ENCODE measurements at places on chromosomes 16 and 17.

- DNase-seq, result no peak
Observed at GRCh38 chr17:73064084-73064938, 28.2 kb downstream of the SLC39A11 start.

DNA sequence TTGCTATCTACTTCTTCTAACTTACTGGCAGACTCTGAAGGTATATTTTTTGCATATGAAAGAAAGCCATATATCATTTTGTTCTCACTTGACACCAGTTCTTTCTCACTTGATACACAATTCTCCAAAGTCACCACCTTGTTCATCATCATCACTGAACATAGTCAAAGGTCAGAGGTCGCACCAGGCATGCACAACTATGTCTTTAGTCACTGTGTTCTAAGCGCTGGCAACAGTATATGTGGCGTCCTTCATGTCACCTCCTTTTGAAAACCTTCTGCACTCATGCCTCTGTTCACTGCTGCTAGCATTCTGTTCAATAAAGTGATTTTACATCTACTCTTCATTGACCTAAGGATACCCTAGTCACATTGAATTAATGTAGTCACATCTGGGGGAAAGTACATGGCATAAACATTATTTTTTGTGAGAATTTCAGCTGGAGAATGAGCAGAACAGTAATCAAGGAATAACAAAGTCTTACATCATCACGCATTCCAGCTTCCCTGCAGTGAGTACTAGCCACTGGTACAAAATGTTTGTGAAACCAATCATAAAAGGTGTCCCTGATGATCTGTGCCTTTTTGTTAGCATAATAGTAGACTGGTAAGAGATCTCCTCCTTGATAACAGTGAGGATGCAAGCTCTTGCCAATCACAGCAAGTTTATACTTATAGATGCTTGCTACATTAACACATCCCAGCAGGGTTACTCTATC lies 20.5 kb upstream of the TBX4 start:
- DNase-seq, result peak; percentile 53

GRCh38 chr16:69301861-69302260 lies 9.3 kb upstream of the VPS4A start:
- no peak for DNase-seq

DNA sequence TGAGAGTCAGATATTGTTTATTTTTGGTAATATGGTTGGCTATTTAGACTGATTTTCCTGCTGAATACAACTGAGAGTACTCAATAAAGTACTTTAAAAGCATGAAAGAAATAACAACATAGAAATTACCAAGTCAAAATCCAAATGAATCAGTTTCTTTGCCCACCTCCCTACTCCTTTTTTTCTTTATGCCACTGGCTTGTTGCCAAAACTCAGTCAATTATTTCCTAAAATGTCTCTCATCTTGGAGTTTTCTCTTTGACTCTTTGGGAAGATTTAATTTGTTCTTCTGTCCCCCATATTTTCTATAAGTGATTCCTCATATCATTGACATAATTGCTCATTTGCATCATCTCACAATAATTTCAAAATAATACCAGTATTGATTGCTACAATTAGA lies 2.6 kb upstream of the OMG start:
- no peak for DNase-seq

DNA sequence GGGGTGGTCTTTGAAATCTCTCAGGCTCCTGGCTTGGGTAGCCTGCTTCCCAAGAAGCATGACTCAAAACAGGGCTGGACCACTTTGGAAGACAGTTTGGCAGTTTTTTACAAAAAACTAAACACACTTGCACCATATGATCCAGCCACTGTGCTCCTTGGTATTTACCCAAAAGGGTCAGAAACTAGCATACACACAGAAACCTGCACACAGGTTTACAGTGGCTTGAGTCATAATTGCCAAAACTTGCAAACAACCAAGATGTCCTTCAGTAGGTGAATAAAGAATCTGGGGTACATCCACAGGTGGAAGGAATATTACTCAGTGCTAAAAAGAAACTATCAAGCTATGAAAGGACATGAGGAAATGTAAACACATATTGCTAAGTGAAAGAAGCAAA lies 323.2 kb upstream of the CDH5 start:
- no peak for DNase-seq

- no peak for DNase-seq
Observed at GRCh38 chr17:1109606-1110540, 69.9 kb downstream of the ABR start.

DNA sequence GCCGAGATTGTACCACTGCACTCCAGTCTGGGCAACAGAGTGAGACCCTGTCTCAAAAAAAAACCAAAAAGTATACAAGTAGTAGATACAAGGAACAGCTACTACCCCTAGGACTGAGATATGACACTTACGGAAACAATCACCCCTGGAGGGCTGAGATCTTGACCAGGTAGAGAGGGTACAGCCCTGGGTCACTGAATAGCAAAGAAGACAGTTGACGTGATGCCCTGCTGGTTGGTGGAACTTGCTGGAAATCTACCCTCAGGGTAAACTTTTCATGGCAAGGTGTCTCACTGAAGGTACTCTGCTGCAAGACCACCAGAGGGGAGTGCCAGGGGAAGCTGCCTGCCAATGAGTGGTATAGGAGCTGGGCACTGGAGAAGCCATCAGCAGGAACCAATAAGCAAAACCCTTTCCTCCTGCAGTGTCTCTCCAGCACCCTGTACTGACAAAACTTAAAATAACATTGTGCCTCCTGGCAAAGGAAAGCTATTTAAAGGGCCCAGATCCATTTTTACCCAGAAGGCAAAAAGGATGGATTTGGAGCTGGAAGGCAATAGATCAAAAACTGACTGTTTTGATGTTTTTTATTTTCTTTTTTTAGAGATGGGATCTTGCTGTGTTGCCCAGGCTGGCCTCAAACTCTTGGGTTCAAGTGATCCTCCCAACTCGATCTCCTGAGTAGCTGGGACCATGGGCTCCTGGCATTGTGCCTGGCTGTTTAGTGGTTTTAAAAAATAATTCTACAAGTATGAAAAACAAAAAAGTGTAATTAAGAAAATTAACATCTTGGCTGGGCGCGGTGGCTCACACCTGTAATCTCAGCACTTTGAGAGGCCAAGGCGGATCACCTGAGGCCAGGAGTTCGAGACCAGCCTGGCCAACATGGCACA lies 11.3 kb upstream of the PDXDC1 start:
- DNase-seq, result no peak

DNA sequence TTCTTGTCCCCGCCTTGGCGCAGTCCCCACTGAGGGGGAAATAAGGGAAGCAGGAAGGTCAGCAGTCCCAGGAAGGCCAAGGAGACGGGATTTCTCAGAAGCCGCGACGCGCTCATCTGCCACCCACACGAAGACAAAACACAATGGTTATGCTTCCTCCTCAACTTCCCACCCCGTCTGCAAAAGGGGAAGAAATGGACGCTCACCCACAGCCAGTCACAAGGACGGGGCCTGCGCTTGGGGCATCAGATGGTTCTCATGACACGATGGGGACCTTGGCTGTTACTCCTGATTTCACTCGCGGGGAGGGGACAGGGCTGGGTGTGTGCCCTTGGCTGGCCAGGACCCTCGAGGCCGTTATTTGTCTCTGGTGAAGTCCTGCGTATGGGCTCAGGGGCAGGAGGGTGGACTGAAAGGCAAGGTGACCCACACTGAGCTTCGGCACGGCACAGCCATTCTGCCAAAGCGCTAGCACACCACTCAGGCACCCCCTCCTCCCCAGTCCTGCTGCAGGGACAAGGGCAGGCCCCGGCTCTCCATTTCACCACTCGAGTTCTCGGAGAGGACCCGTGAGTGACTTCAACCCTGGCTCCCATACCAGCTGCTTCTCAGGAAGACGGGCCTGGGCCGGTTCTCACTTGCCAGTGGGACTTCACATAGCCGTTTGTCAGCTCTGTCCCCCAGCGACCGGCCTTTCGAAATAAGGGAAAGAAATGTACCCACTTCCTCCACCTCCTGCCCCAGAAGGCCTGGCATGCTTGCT lies 84.5 kb downstream of the ABR start:
- no peak for DNase-seq

DNA sequence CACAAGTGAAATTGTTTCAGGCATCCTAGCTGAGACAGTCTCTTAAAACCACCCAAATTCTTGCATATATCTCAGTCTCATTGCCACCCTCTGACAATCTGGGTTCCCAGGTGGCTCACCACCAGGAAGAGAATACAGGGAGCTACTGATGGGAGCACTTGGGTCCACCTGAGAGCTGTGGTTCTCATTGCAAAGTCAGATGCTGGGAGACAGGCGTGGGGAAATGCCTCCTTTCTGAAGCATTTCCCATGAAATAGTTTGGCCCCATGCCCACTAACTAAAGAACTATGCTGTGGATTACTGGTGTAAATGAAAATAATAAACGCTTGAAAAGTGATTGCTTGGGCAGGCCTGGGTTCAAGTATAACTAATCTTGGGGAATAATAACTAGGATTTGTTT lies 70.3 kb downstream of the CMC2 start:
- peak; percentile 76 for DNase-seq

- DNase-seq, result no peak
Observed at GRCh38 chr16:49472598-49472997, 99.0 kb downstream of the C16orf78 start.

DNA sequence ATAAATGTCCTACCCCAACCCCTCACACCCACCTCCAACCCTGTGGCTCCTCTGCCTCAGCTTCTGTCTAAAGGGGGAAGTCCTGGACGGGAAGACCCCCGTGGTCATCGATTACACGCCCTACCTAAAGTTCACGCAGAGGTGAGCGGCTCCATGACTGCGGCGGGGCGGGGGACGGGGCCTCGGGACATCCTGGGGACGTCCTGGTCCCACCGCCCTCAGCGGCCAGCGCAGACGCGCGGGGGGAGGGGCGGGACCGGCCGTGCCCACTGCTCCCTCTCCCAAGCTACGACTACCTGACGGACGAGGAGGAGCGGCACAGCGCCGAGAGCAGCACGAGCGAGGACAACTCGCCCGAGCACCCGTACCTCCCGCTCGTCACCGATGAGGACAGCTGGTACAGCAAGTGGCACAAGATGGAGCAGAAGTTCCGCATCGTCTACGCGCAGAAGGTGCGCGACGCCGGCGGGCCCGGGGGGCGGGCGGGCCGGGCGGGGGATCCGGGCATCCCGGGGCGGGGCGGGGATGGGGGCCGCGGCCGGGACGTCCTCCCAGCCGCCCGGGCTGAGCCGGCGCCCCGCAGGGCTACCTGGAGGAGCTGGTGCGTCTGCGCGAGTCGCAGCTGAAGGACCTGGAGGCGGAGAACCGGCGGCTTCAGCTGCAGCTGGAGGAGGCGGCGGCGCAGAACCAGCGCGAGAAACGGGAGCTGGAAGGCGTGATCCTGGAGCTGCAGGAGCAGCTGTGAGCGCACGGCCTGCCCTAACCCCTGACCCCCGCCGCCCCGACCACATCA lies 6.7 kb downstream of the RUNDC3A start:
- no peak for DNase-seq

- peak; percentile 25 for DNase-seq
Observed at GRCh38 chr17:1783271-1783670, 21.4 kb downstream of the SERPINF1 start.

GRCh38 chr17:37109731-37110710 lies 161.3 kb downstream of the AATF start:
- DNase-seq, result no peak

DNA sequence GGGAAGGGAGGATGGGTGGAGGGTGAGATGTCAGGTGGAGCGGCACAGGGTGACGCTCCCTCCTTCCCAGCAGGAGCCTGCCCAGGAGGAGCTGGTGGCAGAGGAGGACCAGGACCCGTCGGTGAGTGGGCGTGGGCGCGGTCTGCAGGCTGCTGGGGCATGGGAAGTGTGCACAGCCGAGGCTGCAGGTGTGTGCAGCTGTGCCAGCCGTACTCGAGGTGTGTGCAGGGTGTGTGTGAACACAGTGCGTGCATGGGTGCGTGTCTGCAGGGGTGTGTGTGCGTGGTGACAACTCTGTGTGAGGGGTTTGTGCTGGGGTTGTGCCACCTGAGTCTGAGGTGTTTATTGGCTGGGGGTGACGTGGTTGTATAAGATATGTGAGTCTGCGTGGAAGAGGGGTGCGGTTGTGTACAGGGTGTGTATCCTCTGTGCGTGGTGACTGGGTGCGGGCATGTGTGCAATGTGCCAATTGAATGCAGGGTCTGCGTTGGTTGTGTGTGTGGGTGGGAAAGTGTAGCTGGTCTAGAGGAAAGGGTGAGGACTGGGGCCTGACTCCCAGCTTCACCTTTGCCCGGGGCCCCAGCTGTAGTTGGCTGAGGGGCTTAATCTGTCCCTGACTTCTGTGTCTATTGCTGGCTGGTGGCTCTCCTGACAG lies 670 bp downstream of the TNFSF12 start:
- no peak for DNase-seq

GRCh38 chr17:63001689-63002394 lies 35.8 kb downstream of the TANC2 start:
- DNase-seq, result no peak

DNA sequence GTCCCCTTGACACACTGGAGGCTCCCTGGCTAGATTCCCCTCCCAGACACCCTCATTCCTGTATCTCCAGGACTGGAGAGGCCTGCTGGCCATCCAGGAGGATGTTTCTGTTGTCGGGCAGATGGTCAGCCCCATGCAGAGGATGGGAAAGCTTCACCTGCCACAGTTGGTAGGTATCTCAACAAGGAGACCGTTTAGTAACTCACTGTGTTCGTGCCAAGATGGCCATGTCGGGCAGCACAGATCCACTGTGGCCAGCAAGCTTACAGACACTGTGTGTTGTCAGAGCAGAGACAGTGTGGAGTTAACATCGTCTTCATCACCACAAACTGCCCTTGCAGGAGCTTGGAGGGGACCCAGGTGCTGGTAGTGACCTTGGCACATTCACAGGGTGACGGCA lies 390.9 kb downstream of the SEC14L1 start:
- no peak for DNase-seq

DNA sequence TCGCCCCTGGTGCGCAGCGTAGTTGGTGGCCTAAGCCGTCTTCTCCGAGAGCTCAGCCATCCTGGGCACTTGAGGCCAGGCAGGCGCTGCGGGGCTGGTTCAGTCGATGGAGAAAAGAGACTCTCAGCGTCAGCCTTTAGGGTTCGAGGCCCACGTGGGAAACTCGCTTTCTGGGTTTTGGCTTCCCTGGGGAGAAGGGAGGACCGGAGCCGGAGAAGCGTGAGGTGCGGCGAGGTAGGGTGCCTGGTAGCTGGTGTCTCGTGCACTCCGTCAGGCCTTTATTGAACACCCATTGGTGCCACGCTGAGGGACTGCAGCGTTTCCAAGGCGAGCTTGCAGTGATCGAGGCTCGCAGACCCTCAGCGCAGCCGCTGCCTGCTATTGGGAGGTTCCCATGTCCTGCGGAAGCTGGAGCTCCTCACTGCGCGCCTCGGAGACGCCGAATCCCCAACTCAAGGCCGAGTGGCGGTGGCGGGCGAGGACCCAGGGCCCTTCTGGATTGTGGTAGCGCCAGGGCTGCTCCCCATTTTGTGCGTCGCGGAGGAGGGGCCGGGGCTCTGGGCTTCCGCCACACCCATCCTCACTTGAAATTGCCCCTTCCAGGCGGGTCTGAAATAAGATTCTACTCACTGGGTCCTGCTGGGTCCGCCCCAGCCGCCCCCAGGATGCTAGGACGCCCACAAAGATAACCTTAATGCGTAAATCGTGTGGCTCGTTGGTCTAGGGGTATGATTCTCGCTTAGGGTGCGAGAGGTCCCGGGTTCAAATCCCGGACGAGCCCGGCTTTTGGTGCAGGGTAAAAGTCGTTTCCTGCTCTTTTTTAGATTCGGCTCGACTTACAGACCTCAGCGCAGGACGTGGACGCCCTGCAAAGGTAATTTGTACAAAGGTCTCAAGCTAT lies 1.2 kb downstream of the OR1F1 start:
- DNase-seq, result peak; percentile 58

GRCh38 chr17:37610971-37611370 lies 1.8 kb upstream of the SYNRG start:
- DNase-seq, result peak; percentile 0

- peak; percentile 64 for DNase-seq
Observed at GRCh38 chr16:83615141-83615952, 192.4 kb upstream of the HSBP1 start.

- no peak for DNase-seq
Observed at GRCh38 chr17:38605841-38606645, at the start of gene SRCIN1. TSS of gene SRCIN1 (minus strand) at chr17:38605952. CDS start at chr17:38605705, 247 bp downstream.
